ENCODE measurements at places on chromosomes 5 and 9.

DNA sequence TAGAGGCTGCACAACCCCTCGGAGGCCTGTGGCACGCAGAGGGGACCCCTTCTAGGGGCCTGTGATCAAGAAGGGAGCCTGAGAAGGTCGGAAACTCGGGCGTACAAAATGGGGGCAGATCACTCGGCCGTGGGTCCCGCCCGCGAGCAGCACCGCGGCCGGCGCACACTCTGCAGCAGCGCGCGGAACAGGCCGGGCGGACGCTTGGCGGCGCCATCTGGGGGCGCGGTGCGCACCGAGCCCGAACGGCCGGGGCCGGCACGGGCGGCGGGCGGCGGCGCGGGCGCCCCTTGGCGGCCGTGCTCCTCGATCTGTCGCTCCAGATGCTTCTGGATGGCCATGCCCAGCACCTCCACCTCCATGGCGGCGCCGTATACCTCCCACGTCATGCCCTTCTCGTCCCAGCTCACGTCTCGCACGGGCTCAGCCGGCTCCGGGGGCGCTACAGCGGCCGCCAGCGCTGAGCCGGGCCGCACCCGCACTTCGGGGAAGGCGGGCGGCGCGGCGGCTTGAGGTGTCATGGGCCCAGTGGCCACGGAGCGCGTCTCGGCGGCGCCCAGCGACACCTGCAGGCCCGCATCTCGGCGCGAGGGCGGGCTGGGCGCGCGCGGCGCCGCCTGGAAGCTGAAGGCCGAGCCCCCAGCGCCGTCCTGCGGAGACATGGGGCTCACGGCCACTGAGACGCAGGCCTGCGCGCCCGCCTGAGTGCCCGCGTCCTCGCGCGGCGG, 13.1 kb downstream of the GPRIN1 start:
- H3K27ac ChIP-seq, result peak overlapping the region; percentile 21
- H3K36me3 ChIP-seq, result no peaks in the 10 kb centered on the region
- peak overlapping the region; percentile 41 for H3K4me3 ChIP-seq
- no peaks in the 10 kb centered on the region for H3K27me3 ChIP-seq
- peaks cover 7% of the 10 kb centered on the region for H3K4me1 ChIP-seq

GRCh38 chr5:137718611-137719010, 17.3 kb downstream of the KLHL3 start:
- DNase-seq, result no peak
- H3K27me3 ChIP-seq, result no peaks in the 10 kb centered on the region
- no peak overlapping the region for H3K4me3 ChIP-seq
- H3K27ac ChIP-seq, result no peak overlapping the region
- no peaks in the 10 kb centered on the region for H3K36me3 ChIP-seq

- H3K27ac ChIP-seq, result no peak overlapping the region
- DNase-seq, result no peak
- no peaks in the 10 kb centered on the region for H3K36me3 ChIP-seq
- H3K4me1 ChIP-seq, result no peaks in the 10 kb centered on the region
- H3K27me3 ChIP-seq, result no peaks in the 10 kb centered on the region
- no peak overlapping the region for H3K4me3 ChIP-seq
Observed at GRCh38 chr5:99320436-99320835, 391.6 kb upstream of the CHD1 start.

DNA sequence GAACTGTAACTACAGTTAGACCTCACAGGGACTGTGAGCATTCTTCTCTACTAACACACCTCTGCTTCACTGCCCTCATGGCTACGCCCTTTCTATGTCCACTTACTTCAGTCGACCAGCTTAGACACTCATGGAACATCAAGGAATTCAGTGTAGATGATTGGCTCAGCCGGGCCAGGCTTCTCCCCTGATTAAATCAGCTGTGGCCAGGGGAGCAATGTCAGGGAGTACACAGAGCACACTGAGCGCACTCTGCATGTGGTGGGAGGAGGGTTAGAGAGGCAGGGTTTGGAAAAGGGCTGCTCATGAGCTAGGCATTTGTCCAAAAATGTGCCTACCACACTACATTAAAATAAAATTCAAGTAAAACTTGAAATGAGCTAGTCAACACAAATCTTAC, 400.5 kb downstream of the ARRDC3 start:
- H3K27me3 ChIP-seq, result no peaks in the 10 kb centered on the region
- no peaks in the 10 kb centered on the region for H3K4me1 ChIP-seq
- no peak overlapping the region for H3K4me3 ChIP-seq
- no peaks in the 10 kb centered on the region for H3K36me3 ChIP-seq

GRCh38 chr5:133688391-133688790, 76.0 kb upstream of the FSTL4 start:
- H3K4me1 ChIP-seq, result no peaks in the 10 kb centered on the region
- DNase-seq, result no peak
- no peak overlapping the region for H3K4me3 ChIP-seq
- no peaks in the 10 kb centered on the region for H3K27me3 ChIP-seq
- H3K27ac ChIP-seq, result no peak overlapping the region

Data from naive thymus-derived CD4-positive, alpha-beta T cell (primary cell).